ENCODE measurements at places on chromosomes 12 and 14.

- DNase-seq: no peak
Observed at GRCh38 chr14:90355540-90356518, 24.1 kb upstream of the NRDE2 start.

GRCh38 chr12:16150276-16150675 lies 127.2 kb downstream of the SLC15A5 start:
- no peak for DNase-seq

GRCh38 chr14:20118795-20119194 lies 8.3 kb downstream of the OR4K17 start:
- no peak for DNase-seq

- no peak for DNase-seq
Observed at GRCh38 chr12:65667932-65668331, 156.4 kb upstream of the HMGA2 start.

DNA sequence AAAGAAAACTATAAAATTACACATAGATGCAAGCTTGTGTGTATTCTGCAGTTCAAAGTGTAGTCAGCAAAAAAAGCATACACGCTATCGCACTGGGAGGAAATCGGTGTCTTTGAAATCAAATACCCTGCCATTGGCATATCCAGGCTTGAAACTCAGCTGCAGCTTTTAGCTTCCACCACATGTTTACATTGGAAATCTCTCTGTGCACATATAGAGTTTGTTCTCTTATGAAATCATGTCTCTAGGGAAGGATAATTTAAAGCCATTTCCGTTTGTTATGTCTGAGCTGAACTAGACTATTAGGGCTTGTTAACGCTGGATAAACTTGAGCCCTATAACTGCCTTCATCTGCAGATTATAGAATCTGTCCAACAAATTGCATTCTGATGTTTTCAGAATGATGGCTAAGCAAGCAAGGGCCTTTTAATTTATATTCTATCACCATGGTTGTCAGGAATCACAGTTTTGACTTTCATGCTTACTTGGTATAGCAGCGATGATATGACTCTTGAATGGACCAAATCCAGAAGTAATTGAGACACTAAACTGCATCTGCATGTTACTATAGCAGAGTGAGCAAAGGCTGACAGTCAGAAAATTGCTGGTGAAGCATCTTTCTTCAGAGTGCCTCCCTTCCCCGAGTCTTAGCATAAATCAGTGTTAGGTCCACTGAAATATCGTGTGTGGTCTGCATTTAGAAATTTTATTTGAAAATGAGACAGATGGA lies 442.8 kb downstream of the ZFP36L1 start:
- no peak for DNase-seq

GRCh38 chr14:99465288-99465687 lies 15.4 kb downstream of the SETD3 start:
- no peak for DNase-seq

GRCh38 chr14:78028471-78028870 lies 141.7 kb upstream of the NRXN3 start:
- DNase-seq: no peak

DNA sequence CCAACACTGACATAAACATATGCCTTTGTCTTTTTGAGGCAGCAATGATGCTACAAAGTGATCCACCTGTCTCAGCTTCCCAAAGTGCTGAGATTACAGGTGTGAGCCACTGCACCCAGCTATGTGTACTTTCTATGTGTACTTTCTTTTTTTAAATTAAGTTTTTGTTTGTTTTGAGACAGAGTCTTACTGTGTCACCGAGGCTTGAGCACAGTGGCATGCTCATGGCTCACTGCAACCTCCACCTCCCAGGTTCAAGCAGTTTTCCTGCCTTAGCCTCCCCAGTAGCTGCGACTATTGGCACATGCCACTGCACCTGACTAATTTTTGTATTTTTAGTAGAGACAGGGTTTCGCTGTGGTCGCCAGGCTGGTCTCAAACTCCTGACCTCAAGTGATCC lies 172.5 kb upstream of the ALG10B start:
- no peak for DNase-seq

DNA sequence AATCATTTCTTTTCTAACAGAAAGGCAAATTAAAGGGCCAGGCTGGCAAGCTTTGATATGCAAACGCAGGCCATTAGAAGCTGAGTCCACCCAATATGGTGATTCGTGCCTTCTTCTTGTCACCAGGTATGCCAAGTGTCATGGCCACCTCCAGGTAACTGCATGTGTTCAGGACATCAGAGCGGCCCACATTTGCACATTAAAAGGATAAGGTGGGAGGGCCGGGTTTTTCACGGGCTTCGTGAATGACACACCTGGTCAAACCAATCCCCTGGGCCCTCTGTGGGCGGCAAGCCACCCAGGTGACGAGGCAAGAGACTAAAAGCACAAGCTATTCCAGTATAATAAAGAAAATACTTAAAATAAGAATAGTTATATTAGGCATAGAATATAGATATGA lies 75.9 kb upstream of the TSPAN11 start:
- no peak for DNase-seq

DNA sequence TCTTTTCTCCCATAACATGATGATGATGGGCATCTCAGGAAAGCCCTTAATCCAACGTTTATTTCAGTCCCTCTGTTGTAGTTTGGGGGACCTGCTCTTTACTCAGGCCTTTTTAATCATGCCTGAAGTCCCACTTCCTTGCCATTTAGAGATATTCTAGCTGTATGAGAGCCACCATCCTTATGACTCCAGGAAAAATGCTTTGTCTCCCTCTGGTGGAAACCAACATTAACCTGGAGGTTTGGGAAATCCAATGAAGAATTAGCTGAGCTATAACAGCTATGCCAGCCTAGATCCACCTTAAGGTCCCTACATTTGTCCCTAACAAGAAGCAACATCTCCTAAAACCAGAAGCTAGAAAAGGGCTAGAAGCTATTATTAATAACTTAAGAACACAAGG lies 1399.1 kb downstream of the LRFN5 start:
- no peak for DNase-seq

DNA sequence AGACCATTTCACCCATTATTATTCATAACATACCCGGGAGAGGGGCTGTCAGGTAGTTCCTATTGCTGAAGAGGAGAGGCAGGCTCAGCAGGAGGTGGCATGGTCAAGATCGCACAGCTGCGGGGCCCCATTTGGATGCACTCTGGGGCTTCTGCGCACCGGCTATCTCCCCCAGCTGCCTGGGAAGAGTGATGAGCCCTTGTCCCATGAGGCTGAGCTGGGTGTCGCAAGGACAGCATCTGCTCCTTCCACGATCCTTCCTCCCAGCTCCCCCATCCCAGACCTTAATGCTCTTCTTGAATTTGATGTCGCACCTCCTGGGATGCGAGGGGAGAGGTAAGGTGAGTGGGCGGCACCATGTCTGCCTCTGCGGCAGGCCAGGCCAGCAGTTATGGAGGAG lies 62.6 kb downstream of the SLC24A4 start:
- DNase-seq: no peak

DNA sequence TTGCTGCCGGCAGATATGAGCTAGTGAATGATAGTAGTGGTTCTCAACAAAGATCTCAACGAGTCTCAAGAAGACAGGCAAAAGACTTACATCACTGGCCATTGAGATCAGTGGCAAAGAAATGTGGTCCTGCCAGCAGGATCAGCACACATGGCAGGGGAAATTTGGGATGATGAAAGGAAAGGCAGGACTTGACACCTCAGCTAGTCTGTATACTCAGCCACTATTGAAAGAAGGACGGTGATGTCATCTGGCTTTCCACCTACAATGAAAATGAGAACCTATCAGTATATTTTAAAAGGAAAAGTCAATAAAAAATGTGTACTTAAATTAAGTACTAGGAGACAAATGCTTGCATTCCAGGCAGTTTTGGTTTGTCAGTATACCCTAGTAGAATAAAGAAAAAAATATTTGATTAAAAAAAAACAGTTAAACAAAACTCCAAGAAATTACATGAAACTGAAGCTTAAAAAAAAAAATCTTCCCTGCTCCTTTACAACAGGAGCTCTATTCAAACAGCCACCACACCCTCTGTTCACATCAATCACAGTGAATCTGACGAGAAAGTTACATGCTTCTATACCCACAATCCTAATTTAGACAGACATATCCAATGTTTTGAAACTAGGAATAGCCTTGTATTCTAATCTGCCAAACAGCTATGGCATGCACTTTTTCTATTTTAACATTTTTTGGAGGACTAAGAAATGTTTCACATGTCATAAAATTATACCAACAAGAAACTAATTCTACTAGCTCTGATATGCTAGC lies 34.9 kb downstream of the RAD9B start:
- DNase-seq: no peak

DNA sequence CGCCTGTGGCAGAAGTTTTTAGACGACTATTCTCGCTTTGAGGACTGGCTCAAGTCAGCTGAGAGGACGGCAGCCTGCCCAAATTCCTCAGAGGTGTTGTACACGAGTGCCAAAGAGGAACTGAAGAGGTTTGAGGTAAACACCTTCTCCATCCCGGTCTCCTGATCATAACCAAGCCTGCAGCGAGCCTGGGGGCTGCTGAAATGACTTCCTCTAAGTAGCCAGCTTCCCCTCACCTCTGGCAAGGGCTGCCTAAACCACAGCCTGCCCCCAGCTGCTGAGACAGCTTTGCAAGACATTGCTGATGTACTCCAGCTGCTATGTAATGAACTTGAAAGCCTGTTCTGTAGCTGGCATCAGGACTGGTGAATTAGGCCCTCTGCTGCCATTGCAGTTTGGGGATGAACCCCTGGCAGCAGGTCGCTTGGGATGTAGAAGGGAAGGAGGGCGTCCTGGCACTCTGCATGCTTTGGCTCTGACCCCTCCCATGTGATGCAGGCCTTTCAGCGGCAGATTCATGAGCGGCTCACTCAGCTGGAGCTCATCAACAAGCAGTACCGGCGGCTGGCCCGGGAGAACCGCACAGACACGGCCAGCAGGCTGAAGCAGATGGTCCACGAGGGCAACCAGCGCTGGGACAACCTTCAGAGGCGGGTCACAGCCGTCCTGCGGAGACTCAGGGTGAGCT lies 84.6 kb downstream of the ESR2 start:
- DNase-seq: no peak

- no peak for DNase-seq
Observed at GRCh38 chr12:57416039-57416996, 14.5 kb downstream of the R3HDM2 start.

DNA sequence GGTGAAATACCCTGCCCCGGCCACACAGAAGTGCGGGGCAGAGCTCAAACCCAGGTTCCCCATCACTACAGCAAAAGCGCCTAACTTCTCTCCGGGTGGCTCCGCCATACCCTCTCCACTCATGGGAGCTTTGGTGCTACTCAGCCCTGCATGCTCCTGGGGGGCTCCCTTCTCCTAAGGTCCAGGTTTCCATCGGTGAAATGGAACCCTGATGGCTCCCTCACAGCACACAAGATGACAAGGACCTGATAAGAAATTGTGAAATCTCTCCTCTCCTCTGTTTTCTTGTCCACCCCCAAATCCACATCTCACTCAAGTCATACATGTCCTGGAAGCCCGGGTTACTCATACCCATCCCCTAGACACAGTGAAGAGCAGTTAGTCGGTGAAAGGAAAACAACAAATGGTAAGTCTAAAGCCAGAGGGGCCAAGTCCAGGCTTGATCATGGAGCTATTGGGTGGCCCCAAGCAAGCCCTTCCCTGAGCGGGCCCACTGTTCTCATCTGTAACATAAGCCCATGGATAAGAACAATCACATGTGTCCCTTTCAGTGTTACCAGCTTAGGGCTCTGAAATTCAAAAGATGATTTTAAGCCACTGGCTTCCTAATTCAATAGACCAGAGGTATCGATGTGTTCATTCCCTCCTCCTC lies 317.5 kb downstream of the BCL11B start:
- no peak for DNase-seq

- no peak for DNase-seq
Observed at GRCh38 chr12:118219106-118219505, 83.2 kb downstream of the PEBP1 start.

DNA sequence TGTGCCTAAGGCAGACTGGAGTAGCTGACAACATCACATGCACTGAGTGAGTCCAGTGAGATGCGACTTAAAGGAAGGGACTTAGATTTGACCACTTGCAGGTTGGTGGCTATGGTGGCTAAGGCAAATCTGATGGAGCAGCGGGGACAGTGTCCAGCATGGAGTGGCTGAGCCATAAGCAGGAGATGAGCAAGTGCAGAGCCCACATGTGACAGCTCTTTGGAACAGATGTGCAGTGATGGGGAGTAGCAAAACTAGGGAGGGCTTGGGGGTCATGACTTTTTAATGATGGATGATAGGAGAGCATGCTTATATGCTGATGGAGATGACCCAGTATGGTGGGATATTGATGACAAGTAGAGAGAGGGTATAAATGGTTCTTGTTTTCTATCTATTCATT lies 80.2 kb downstream of the PELI2 start:
- no peak for DNase-seq

GRCh38 chr12:82789674-82790073 lies 103.0 kb downstream of the TMTC2 start:
- no peak for DNase-seq

GRCh38 chr14:99260587-99261551 lies 11.1 kb downstream of the BCL11B start:
- peak; percentile 40 for DNase-seq

DNA sequence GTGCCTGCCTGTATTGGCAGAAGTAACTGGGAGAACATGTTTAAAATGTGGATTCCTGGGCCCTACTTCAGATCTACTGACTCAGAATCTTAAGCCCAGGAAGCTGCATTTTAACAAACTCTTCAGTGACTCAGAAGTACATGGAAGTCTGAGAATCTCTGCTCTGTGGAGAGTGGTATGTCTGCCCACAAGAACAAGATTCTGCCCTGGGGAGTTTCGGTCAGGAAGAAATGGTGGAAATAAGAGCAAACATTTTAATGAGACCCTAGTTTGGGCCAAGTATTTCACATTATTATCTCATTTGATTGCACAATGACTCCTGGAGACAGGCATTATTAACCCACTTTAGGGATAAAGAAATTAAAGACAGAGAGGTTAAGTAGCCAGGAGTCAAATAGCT lies 8.2 kb downstream of the ALDH1L2 start:
- no peak for DNase-seq

DNA sequence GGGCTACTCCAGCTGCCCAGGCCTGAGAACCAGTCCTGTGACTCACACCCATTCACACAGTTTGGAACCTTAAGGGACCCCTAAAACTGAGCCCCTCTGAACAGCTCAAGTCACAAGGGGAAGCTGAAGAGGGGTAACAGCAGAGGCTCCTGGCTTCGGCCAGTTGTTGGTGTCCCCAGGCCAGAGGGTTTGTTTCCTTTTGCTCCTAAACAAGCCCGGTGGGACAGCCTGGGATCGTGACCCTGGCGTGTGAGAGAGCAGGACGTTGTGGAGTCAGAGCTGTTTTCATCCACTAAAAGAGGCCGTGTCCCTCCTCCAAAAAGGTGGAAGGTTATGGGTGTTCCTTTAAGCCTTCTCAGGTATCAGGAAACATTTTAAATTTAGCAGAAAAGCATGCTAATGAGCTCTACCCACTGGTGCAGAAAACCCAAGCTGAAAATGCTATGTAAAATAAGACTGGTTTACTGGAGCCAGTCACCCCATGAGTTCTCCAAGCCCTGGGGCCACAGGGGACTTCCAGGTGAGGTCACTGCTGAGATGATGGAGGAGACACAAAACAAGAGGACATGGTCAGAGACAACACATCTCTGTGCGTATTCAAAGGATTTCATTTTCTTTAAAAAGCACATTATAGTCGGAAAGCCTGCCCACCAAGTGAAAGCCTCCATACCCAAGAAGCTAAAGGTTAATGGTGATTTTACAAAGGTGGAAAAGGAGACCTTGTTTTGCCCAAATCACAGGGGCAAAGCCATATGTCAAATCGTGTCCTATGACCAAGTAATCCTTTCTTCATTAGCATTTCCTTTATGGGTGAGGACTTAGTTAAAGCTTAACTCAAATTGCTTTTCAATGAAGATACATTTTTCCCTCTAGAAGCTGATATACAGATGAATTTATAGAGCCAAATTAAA lies 14.1 kb downstream of the PRKAB1 start:
- no peak for DNase-seq

Data from stimulated activated CD8-positive, alpha-beta memory T cell treated with anti-CD3 and anti-CD28 coated beads, Interleukin-15, amount 100 ng/mL, for 48 hours (primary cell).